OCI-LY7 (cell line): ENCODE measurements at places on chromosomes 1 and 21.

DNA sequence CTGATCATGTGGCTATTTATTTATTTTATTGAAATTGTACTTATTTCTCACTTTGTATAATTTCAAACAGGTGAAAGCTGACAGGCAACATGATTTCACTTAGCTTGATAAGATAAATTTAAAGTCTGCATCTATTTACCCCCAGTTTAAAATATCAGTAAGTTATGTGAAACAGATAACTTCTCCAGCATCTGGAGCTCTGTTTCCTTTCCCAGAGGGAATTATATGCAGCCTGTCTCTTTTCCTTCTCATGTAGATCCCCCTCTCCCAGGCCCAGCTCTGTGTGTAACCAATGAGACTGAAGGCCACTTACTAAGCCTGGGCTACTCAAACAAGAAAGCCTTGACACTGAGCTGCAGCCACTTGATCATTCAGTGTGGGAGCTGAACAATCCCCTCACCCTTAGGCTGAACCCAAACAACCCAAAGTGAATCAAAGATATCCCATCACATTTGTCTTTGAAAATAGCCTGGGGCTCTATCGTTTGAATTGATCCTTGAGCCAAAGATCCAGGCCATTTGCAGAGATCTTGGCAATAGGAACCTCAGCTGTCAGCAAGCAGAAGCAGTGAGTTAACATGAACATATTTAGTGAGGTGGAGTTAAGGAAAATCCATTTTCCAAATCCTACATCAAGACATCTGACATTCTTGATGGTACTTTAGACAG lies 383.9 kb downstream of the TGFB2 start:
- DNase-seq, result no peak

- DNase-seq, result no peak
These were observed 114.5 kb upstream of the PLPPR5 start for GRCh38 chr1:99119188-99119587.

- no peak for DNase-seq
These were observed 36.3 kb downstream of the C2CD2 start for GRCh38 chr21:41917531-41917930.

DNA sequence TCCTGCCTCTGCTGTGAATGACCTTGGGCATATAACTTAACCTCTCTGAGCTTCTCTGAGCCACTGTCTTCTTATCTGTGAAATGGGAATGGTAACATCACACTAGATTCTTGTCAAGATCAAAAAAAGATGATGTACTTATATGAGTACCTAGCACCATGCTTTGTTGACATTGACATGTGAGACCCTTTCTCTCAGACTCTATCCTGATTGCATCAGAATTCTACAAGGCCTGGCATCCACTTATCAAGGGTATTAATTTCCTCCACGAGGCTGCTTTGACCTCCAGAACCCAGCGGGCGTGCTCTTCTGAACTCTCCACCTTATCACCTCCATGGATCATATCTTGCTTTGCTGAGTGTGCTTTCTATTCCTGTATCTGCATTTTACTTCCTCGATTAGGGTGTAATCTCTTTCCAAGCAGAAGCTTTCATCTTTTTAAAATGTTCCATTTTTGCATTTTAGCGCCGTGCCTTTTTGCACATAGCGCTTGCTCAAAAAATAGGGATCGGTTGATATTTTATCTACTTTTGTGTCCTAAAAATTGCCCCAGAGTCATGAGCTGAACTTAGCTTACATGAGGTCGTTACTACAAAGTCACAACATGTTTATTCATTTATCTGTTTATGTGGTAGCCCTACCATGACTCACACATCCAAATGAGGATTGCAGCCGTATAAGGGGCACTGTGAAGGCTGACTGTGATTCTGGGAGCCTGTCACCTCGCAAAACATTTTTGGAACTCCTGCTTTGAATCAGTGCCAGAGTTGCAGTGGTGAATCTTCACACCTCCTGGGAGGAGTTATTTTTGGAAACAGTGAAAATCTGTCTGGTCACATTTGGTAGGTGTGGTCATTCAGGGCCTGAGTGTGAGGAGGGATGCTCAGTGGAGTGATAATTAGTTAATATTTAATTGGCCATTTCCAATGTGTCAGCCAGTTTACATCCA lies 63.2 kb downstream of the IER5 start:
- no peak for DNase-seq

GRCh38 chr1:156392452-156392853 lies 23.4 kb downstream of the RHBG start:
- no peak for DNase-seq

DNA sequence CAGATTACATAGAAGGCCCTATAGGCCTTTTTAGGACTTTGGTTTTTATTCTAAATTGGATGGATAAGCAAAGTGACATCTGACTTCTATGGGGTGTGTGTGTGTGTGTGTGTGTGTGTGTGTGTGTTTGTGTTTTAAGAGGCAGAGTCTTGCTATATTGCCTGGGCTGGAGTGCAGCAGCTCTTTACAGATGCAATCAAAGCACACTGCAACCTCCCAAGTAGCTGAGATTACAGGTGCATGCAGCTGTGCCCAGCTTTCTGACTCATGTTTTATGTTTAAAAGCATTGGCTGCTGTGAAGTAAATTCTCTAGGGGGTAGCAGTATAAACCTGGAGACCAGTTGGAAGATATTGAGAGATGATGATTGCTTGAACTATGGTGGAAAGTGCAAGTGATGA lies 12.4 kb upstream of the EVI5 start:
- DNase-seq, result no peak

DNA sequence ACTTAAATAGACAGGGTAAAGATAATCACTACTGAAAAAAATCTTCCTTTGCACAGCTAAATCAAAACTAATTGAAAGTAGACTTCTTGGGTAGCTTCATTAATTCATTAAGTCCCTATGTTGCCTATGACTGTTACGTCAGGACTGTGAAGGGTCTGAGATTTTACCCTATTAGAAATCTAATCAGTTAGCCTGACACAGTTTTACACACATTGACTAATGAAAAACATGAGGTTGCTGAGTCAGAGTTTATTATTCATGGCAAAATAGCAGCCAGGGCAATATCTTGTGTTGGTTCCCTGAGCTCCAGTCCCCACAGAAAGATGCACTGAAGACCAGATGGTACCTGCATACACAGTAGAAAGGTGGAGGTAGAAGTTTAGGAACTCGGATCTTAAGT lies 262.5 kb upstream of the ZP4 start:
- no peak for DNase-seq

- DNase-seq, result no peak
These were observed 77.6 kb upstream of the CHRM3 start for GRCh38 chr1:239308701-239309333.

- DNase-seq, result peak; percentile 37
These were observed 683 bp downstream of the PPOX start for GRCh38 chr1:161166669-161167548.
